ENCODE measurements at places on chromosomes 3 and 15.

GRCh38 chr3:79558943-79559342, 208.9 kb downstream of the ROBO1 start:
- no peak for DNase-seq

DNA sequence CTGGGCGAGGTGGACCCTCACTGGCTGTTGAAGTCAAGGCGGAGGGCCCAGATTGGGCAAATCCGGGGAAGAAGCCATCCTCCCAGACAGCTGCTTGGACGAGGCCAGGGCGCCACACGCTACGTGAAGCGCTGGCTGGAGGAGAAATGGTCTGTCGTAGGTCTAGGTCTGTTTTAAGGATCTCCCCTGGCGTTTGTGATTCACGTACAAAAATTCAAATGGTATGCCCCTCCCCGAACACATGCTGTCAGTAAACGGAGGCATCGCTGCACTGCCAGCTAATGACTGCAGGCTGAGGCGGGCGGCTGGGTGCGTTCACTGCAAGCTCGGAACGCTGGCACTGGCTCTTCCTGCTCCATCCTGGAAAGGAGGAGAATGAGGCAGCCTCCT, 69.9 kb downstream of the EPHB3 start:
- DNase-seq = no peak

- peak; percentile 53 for DNase-seq
Observed at GRCh38 chr3:52670621-52671521, 14.8 kb downstream of the PBRM1 start.

- DNase-seq = no peak
Observed at GRCh38 chr3:151305060-151305774, 11.4 kb downstream of the GPR87 start.

DNA sequence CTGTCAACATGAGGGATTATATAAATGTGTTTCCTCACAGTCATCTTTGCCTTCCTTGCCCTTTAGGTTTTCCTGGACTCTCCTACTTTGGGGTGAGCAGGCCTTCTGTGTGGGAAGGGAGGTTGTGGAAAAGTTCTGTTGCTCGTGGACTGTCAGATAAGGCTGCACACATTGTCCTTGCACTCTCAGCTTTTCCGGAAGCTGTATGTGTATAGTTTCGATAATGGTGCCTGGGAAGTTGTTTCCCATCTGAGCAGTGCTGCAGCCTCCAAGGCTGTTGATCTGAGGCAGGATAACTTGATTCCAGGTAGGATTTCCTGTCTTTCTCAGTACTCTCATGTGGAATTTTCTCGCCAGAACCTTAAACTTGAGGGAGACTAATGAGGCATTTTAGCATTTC, 297.8 kb upstream of the AZI2 start:
- no peak for DNase-seq

DNA sequence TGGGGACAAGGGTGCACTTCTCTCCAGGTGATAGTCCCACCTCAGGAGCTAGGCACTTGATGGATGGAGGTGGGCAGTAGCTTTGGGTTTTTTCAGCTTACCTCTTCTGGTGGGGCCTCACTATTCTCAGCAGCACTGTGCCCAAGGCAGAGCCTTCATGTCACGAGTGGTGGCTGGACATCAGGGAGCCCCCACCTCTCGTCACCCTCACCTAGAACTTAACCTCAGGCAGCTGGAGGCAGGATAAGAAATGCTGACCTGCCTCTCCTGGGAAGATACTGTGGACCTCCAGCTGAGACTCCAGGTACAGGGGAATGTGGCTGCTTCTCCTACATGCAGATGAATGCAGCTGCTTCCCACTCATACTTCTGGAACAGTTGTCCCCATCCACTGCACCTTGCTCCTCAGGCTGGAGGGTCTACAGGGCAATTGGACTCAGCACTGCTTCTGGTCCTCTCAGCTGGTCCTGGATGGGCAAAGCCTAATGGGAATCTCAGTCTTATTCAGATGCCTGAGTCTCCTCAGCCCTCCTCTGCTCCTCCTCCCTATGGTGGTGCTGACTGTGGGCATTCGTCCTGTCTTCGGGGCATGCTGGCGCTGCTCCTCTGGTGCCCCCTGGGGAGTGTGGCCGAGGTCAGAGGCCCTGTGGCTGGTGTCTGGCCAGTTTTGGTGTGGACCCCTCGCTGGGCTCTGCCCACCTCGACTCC, 129.9 kb downstream of the KLF13 start:
- no peak for DNase-seq

DNA sequence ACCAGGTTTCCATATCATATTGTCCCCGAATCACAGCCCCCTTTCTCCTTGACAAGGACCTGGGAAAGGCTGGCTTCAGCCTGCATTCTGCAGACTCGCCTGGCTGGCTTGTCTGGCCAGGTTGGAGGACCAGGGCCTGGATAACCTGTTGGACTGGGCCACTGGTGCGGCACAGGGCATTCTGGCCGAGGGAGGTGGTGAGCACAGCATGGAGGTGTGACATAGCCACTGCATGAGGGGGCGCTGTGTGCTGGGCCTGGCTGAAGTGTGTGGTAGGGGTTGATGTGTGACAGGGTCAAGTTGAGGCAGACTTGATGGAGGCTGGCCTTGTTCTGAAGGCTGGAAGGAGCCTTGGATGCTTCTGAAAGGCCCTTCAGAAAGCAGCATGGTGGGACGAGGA, 2.9 kb downstream of the ESYT3 start:
- DNase-seq = no peak

- DNase-seq = peak; percentile 63
Observed at GRCh38 chr3:149009732-149010131, 18.4 kb downstream of the GYG1 start.

GRCh38 chr3:129824926-129825541, 68.5 kb downstream of the TMCC1 start:
- DNase-seq = peak; percentile 66

GRCh38 chr3:73513260-73513659, 111.5 kb downstream of the PDZRN3 start:
- DNase-seq = no peak

DNA sequence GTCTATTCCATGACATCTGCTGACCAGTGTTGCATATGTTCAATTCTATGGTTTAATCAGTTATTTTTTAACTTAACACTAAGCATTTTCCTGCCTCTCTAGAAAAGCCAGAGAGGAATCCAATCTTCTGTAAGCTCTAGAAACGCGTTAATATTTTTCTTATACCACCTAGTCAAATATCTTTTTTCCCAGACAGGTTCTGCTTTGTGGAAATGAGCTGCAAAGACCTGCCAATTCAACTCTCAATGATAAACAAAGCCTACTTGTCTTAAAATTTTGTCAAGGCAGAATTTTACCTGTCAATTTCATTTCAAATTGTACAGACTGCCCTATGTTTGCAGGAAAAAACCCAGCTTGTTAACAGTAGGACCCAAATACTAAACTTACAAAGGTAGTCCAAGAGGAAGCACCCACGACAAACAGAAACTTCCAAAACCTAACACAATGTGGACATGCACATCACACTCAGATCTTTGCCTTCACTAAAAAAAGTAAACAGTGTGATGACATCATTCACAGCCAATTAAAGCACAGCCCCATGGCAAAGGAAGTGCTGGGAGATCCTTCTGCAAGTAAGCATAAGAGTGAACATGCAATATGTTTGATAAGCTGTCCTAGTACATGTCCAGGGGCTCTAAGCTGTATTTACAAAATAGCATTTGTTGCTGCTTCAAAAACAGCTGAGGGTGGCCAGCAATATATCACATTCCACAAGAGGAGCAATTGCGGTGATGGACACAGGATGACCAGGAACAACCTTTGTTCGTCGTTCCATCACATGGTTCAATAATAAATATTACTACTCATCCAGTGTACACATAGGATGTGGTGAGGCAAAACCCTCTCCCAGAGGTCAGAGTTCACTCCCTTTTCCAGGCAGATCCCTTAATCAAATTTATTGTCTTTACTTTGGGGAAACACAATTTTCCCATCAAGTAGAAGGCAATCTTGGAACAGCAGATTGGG, 139.4 kb upstream of the TSC22D2 start:
- DNase-seq = no peak

GRCh38 chr15:56353740-56354139, 11.5 kb upstream of the TEX9 start:
- no peak for DNase-seq

- no peak for DNase-seq
Observed at GRCh38 chr3:30632065-30632464, 25.7 kb downstream of the TGFBR2 start.

DNA sequence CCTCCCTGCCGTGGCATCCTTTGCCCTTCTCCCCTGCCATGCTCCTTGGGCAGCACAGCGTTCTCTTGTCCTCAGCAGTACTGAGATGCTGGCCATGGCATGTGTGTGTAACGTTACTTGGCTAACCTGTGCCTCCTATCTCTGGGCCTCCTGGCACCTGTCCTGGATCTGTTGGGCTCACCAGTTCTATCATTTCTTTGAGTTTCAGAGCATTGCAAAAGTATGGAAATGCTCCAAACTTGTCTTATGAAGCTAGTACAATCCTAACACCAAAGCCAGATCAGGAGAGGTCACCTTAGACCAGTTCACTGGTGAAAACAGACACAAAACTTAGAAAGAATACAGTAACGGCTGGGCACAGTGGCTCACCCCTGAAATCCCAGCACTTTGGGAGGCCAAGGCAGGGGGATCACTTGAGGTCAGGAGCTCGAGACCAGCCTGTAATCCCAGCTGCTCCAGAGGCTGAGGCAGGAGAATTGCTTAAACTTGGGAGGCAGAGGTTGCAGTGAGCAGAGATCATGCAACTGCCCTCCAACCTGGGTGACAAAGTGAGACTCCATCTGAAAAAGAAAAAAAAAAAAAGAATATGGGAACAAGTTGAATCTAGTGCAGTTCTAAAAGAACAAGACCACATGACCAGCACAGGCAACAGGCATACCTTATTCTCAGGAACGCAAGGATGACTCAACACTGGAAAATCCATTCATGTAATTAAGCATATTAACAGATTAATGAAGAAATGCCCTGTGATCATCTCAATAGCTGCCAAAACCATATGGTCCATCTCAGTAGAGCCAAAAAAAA, 62.4 kb upstream of the TRPM1 start:
- no peak for DNase-seq

Measured in CD4-positive, alpha-beta T cell treated with Interleukin-10 for 1 hour (primary cell).